ENCODE measurements at places on chromosomes 7 and 10. TPM values are rescaled to one million over a fixed set of nuclear protein-coding genes. Genes with fewer than 3 reads are reported as not detected.

Gene MDFIC
- total RNA-seq = 73.8 TPM

Gene CAV1
- 781 TPM for total RNA-seq

Gene NUTM2E
- not detected for total RNA-seq

Gene PDE6C
- not detected for total RNA-seq

Gene LRIT1
- not detected for total RNA-seq

Gene FFAR4
- not detected for total RNA-seq

Gene SPACDR
- total RNA-seq = 0.22 TPM

Gene TCAF1
- total RNA-seq = 43.4 TPM

Gene SH2B2
- total RNA-seq = 0.52 TPM

Gene NFKB2
- 14.3 TPM for total RNA-seq

Gene PGAM2
- not detected for total RNA-seq

Gene ATOH7
- not detected for total RNA-seq

Gene IFIT2
- 8.9 TPM for total RNA-seq

Gene DDC
- total RNA-seq = not detected

Gene PNLIPRP3
- total RNA-seq = not detected

Gene RAB19
- 0.17 TPM for total RNA-seq
